ENCODE measurements at places on chromosomes 3 and 15.

- DNase-seq, result no peak
Measured at GRCh38 chr15:56342653-56343052, 22.6 kb upstream of the TEX9 start.

DNA sequence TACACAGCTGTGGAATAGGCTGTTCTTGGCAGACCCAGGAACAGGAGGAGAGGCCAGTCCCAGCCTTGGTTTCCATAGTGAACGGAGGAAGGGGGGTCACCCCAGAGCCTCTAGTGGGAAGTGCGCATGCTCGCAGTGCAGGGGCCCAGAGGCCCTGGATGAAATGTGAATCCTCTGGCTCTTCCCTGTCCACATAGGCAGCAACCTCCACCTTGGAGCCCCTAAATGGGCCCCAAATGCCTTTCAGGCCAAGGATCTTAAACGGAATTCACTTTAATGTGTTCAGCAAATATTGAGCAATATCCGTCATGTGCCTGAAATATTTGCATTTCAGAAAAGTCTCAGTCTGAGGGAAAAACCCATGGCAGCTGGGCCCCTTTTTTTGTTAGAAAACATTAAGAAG, 3.3 kb upstream of the NDN start:
- DNase-seq, result no peak

- DNase-seq, result no peak
Measured at GRCh38 chr15:74294010-74294409, 57.9 kb downstream of the CCDC33 start.

DNA sequence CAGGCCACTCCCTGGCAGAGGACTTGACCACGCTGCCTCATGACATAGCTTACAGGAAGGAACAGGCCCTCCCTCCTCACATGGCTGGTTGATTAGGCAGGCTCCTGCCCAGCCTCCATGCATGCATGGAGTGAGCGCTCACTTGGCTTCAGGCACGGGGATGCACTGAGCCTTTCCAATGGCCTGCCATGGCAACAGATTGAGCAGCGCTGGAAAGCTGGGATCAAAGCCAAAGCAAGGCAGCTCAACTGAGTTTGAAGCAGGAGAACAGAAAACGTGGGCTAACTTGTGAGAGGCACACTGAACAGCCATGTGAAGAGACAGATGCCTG, 5.9 kb upstream of the GRAMD2A start:
- peak; percentile 73 for DNase-seq

- no peak for DNase-seq
Measured at GRCh38 chr3:176286476-176287085, 910.7 kb downstream of the TBL1XR1 start.

DNA sequence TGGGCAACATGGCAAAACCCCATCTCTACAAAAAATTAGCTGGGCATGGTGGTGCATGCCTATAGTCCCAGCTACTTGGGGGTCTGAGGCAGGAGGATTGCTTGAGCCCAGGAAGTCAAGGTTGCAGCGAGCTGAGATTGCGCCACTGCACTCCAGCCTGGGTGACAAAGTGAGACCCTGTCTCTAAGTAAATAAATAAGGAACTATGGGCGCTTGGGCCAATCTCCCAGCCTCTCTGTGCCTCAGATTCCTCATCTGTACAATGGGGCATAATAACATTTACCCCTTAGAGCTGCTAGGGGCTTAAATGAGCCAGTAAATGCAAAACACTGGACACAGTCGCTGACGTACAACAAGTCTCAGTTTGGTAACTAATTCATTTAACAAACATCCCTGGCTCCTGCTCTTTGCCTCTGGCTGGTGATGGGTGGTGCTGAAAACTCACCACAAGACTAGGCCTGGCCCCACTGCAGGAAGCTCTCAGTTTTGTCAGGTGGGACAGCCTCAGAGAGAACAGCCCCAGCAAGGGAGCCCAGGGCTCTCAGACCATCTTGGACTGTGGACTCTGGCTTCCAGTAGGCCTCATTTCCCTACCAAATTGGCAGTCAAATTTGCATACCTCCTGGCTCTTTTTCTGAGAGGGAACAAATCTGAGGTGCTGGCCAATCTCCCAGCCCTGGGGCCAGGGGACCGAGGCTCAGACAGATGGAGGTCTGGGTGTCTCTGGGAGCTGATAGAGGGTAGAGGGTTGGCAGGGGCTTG, 6.4 kb upstream of the TBC1D2B start:
- no peak for DNase-seq

DNA sequence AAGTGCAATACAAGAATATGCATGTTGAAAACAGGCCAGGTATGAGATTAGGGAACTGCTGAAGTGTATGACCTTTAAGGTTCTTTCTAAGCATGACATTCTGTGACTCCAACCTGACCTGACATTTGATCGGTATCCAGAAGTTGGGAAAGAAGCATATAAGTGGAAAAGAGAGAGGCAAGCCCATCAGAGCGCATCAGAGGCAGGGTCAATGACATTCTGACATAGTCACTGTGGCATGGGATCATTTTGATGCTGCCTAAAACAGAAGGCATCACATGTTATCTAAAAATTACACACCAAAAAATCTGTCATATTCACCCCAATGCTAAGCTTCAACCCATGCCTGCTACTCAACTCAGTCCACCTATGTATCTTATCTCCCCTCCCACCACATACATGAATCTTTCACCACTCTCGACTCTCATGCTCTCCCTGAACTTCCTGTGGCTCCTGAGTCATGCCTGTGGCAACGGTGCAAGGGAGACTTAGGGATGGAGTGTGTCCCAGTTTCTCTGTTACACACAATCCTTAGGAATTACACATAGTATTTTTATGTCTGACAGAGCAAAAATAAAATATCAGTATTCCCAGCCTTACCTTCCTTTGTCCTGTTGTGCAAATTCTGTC, 20.5 kb upstream of the LRRN1 start:
- no peak for DNase-seq

GRCh38 chr3:30112411-30112810, 494.0 kb upstream of the TGFBR2 start:
- DNase-seq, result no peak

GRCh38 chr3:155112661-155113389, 32.7 kb downstream of the MME start:
- no peak for DNase-seq

GRCh38 chr3:43523454-43524053, 98.3 kb downstream of the ANO10 start:
- no peak for DNase-seq

DNA sequence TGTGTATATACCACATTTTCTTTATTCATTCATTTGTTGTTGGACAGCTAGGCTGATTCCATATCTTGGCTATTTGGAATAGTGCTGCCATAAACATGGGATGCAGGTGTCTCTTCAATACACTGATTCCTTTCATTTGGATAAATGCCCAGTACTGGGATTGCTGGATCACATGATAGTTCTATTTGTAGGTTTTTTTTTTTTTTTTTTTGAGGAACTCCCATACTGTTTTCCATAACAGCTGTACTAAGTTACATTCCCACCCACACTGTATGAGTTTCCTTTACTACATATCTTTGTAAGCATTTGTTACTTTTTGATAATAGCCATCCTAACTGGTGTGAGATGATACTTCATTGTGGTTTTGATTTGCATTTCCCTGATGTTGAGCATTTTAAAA, 437.7 kb downstream of the DIPK2A start:
- no peak for DNase-seq
